ENCODE measurements at places on chromosomes 3 and 15.

GRCh38 chr15:39539466-39539865 lies 41.4 kb upstream of the THBS1 start:
- H3K36me3 ChIP-seq: no peaks in the 10 kb centered on the region
- H3K27me3 ChIP-seq: no peaks in the 10 kb centered on the region
- DNase-seq: no peak
- H3K27ac ChIP-seq: no peak overlapping the region

DNA sequence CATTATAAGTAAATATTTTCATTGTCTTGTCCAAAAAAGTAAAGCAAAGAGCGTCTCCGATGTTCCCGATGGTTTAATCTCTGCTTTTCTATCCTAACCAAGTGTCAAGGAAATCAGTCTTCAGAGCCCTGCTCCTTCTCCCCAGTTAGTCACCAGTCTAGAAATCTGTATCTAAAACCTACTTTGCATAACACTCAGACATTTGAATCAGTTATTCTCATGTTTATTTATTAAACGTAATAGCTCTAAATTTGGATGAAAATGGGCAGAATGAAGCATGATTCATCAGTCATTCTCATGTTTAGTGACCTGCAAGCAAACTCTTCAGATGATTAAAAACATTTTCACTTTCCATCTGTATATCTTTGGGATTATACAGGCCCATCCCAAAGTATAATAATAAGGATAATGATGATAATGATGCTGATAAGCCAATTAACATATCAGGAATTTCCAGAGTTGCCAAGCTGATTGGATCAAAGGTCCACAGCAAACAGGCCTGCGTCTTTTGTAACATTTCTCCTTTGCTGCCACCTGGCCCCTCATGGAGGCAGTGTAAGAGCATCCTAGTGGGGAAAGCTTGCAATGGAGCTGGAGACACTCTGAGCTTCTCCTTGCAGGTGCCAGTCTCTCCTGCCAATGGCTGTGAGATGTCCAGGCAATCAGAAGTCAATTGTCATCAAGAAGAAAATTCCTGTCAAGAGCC lies 273.9 kb downstream of the IGSF11 start:
- no peaks in the 10 kb centered on the region for H3K36me3 ChIP-seq
- H3K4me3 ChIP-seq: no peak overlapping the region
- no peaks in the 10 kb centered on the region for H3K4me1 ChIP-seq
- H3K27me3 ChIP-seq: no peaks in the 10 kb centered on the region

GRCh38 chr3:85678713-85679112 lies 719.9 kb downstream of the CADM2 start:
- H3K4me3 ChIP-seq: no peak overlapping the region
- H3K36me3 ChIP-seq: no peaks in the 10 kb centered on the region
- no peak overlapping the region for H3K27ac ChIP-seq

DNA sequence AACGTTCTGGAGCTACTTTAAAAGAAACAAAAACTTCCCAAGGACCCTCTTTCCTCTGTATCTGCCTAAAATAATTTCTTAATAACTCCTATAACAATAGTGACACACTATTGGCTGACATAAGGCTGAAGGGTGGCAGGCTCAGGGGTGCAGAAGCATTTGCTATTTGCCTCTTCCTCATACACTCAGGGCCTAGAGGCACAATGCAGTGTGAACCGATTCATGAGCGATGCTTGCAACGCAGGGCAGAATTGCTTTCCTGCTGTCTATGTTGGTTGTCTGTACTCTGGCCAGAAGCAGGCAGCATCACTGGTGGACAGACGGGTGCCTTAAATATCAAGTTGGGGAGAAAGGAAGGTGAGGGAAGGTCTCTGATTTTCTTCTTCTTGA lies 157.4 kb downstream of the AGBL1 start:
- no peaks in the 10 kb centered on the region for H3K36me3 ChIP-seq
- no peaks in the 10 kb centered on the region for H3K4me1 ChIP-seq
- H3K4me3 ChIP-seq: no peak overlapping the region
- no peak for DNase-seq

DNA sequence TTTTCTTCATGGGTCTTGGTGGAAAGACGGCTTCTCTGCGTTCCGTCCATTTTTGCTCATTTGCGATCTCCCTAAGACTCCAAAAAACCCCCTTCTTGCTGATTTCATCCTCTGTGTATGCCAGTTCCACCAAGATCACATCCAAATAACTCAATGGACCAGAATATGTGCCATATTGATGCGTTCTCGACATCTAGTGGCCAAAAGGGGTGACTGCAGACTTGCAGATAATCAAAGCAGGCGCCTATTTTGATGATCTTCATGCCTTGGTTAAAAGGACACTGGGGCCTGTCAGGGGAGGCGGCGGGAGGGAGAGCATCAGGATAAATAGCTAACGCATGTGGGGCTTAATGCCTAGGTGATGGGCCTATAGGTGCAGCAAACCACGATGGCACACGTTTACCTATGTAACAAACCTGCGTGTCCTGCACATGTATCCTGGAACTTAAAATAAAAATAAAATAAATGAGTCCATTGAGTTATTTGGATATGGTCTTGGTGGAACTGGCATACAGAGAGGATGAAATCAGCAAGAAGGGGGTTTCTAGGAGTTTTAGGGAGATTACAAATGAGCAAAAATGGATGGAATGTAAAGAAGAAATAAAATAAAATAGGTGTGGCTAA lies 104.2 kb upstream of the RAD18 start:
- no peaks in the 10 kb centered on the region for H3K36me3 ChIP-seq
- no peak overlapping the region for H3K27ac ChIP-seq
- H3K27me3 ChIP-seq: no peaks in the 10 kb centered on the region

Data from prostate gland (tissue), 2 donors.